ENCODE measurements at places on chromosomes 4 and X.

DNA sequence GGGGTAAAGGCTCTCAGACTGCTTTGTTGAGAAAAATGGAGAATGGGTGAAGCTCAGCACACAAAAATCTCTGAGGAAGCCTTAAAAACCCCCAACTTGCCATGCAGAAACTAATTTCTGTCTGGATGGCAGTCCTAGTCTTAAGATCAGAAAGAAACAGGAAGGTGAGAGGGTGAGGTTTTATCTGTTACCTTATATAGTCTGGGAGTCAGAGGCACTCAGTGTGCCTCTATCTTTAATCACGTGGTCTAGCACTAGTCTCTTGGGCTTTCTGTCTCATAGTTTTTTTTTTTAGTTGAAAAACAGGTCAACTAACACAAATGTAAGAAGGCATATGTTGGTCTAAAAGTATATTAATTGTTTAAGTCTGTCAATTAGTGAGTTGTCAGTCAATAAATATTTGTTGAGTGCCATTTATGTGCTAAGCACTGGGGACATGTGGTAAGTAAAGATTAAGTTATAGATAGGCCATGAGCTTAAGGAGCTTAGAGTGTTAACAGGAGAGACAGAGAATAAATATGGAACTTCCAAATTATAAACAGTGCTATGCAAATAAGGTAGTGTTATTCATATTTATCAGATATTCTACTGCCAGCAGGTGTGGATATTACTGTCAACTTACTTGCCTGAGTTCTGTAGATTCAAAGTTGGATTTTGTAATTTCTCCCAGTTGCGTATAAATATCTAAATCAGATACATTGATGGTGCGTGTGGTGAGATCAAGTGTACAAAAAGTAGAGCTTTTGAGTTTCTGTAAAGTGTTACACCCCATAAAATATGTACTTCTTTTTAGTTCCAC is 7.0 kb downstream of the CYBB start:
- no peak for DNase-seq

DNA sequence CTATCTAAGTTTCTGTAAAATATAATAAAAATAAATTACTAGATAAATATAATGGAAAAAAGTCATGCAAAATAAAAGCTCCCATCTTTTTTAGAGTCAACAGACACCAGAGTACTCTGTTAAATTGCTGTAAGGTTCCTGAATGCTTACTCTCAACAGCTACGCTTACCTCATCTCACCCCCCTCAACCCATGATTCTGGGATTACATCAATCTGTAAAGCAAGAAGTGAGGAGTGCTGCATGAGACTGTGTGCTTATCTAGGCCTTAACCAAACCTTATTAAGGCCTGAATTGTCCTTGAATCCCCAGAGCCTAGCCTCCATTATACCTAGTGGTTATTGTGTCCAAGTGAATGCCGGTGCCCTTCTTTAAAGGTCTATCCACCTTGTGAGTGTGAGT is 735.8 kb downstream of the RPA4 start:
- no peak for DNase-seq

DNA sequence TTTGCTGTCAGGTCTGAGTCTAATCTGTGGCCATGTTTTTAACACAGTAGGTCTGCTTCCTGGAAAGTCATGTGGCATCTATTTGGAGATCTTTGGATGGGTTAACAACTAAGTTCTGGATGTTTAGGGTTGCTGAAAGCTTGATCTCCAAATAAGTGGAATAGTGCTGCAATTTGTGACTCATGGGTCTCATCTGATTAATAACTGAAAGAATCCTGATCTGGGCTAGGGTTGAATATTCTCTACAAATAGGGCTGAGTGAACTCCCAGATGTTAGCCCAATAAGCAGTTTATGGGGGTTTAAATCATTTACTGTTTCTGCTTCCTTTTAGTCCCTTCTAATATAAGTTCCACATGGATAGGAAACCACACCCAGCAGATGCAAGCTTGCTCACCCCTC is 23.1 kb downstream of the CT47C1 start:
- DNase-seq = no peak

DNA sequence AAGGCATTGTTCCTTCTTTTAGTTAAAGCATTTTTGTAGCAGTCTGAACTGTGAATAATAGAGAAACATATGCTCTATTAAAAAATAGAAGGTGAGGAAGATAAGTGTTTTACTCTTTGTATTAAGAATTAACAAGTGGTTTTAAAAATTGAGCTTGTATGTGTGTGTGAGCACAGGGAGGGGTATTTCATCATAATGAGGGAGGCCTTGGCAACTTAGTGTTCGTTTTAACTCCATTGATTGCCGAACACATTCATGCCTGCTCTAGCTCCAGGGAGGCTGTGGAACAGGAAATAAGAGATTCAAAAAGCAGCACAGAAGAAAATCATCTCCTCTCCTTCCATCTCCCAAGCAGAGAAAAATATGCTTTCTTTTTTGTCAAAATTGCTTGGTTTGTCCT is 14.8 kb downstream of the SHROOM3 start:
- no peak for DNase-seq

DNA sequence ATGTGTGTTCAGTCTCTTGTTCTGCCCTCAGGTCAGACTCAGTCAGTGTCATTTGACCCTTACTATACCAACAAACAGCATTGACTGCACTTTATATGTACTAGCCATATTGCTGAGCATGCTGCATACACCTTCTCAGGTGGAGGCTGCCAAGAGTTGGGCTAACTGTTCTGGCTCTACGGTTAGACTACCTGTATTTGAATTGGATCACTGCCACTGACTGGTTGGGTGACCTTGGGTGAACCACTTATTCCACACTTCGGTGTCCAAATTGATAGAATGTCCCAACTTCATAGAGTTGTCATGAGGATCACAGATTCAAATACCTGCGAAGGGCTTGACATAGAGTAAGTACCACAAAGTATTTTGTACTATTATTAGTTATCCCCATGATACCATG is 91.2 kb upstream of the GPR50 start:
- DNase-seq = no peak

- DNase-seq = no peak
Measured at GRCh38 chrX:39729981-39730661, 367.6 kb downstream of the BCOR start.

DNA sequence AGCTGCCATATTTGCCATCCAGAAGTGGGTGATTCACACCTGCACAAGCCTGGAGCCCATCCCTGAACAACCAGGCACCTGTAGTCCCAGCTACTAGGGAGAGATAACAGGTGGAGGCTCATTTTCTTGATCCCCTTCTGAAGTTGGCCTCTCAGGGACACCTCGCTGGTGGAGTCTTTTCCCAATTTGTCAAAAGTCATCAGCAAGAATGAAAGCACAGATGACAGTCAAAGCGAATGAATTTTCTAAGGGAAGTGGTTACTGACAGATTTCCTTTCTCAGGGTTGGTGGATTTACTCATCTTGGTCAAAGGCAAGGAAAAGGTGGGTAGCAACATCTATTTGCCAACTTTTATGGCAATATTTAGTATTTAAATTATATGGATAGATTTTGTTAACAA is 36.5 kb downstream of the FGFBP1 start:
- no peak for DNase-seq

DNA sequence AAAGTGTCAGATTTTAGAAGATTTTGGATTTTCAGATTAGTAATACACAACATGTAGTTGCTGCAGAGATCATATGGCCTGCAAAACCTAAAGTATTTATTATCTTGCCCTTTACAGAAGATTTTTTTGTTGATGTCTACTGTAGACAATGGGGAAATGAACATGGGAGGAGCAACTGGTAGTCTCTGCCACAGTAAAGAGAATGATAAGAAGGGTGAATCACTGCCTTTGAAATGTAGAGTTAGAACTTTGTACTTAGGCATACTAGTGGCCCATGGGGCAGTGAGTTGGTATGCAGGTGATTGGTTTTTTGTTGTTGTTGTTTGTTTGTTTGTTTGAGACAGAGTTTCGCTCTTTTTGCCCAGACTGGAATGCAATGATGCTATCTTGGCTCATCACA is 50.1 kb downstream of the GAB1 start:
- DNase-seq = no peak

DNA sequence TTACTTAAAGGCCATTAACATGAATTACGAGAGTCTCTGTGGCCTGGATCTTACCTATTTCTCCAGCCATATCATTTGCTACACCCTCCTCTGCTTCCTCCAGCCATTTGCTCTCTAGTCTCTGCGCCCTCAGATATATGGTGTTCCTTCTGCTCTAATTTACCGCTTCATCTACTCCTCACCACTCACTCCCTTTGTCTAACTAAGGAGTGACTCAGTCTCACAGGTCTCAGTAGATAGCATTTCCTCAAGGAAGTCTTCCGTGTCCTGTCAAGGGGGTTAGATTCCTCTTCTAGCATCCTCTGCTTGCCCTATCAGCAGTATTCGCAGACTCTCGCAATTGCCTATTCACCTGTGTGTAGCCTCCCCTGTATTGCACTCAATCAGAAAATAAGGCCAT is 892.1 kb upstream of the INTU start:
- no peak for DNase-seq

- no peak for DNase-seq
Measured at GRCh38 chrX:119687661-119688413, 5.1 kb downstream of the SEPTIN6 start.

- DNase-seq = peak; percentile 38
Measured at GRCh38 chr4:138870737-138871554, 144.6 kb upstream of the NOCT start.

DNA sequence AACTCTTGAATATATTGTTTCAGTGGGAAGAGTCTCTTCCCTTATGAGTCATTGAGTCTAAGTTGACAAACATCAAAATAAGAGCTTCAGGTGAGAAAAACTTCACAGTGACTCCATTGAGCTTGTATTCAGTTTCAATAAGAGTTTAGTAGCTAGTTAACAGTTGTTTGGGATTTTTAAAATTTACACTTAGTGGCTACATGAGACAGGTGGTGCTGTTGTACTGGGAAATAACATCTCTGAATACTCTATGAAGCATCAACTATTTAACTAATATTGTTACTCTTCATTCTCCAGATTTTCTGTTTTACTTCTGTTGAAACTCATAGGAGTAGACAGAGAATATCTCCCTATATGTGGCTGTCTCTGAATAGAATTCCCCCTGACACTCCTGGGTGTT is 1609.1 kb downstream of the C4orf33 start:
- no peak for DNase-seq

- DNase-seq = peak; percentile 38
Measured at GRCh38 chr4:108148316-108148715, 20.4 kb downstream of the LEF1 start.

DNA sequence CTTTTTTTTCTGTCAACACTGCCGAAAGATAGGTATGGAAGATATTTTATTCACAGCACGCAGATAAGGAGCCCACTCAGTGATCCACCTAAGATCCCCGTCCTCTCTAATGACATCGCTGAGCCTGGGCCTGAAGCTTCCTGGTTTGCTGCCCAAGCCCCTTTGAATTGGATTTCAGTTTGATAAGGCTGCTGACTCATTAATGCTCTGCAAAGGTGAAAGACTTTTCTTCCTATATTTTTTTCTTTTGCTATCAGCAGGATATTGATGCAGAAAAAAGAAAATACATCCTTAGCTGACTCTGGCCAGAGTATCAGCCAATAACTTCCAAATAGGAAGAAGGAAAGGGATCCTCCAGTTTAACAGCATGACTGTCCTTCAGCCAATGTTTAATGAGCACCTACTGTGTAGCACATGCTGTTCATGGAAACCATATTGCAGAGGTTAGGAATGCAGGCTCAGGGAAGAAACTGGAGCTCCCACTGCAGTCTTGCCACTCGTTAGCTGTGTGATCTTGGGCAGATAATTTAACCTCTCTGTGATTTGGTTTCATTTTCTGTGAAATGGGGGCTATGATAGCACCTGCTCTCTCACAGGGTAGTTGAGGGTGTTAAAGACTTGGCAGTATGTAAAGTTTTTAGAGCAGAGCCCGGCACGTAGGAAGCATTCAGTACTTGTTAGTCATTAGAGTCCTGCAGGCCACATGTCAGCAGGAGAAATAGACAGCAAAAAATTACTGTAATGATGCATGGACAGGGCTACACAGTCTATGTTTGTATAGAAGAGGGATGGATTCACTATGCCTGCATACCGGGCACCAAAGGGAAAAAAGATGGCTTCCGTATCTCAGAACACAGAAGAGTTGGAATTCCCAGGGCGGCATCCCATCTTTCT is 39.3 kb downstream of the EVC start:
- DNase-seq = no peak

DNA sequence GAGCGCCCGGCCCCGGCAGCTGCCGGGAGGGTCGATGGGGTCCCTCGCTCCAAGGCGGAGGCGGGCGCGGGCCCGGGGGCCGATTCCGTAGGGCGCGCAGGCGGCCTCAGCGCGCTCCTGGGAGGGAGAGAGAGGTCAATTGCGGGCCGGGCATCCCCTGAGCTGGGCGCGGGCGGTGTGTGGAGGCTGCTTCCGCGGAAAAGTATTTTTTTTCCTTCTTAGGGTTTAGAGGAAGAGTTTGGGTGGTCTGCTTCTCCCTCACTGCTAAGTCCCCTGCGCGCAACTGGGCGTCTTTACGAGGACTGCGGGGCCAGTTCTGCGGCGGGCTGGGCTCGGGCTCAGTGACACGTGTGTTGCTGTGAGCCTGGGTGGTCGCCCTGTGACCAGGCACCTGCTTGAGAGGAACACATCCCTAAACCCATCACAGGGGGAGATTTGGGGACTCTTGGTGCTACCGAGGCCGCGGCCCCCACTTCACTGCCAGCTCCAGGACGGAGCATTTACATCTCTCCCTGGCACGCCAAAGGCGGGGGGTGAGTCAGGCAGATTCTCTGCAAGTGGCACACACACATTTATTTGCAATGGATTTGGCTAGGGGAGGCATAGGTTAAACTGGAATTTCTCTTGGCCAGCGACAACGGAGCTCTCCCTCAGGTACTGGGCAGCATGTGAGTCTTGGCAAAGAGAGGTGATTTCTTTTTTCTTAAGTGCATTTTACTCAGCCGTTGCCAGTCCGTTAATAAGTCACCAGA is 151.2 kb upstream of the SLC4A4 start:
- no peak for DNase-seq

DNA sequence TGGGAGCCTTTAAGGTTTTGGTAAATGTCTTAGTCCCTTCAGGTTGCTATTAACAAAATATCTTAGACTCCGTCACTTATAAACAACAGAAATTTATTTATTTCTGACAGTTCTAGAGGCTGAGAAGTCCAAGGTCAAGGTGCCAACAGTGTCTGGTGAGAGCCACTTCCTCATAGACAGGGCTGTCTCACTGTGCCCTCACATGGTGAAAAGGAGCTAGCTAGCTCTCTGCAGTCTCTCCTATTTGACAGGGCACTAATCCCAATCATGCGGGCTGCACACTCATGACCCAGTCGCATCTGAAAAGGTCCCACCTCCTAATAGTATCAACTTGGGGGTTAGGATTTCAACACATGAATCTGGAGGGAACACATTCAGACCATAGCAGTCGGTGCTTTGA is 63.4 kb upstream of the KLF3 start:
- DNase-seq = no peak

- DNase-seq = no peak
Measured at GRCh38 chr4:122959981-122960610, 37.7 kb upstream of the NUDT6 start.

GRCh38 chrX:129318375-129318774 is 204.9 kb downstream of the SMARCA1 start:
- DNase-seq = no peak

GRCh38 chr4:156971676-156972378 is at the start of gene PDGFC:
Gene PDGFC, minus strand, starts transcription at chr4:156971799. Its CDS starts 896 bp downstream, at chr4:156970903.
- no peak for DNase-seq
